ENCODE measurements at places on chromosomes 13 and 19.

GRCh38 chr19:1655131-1655981 is 2.9 kb upstream of the TCF3 start:
- peaks cover 7% of the 10 kb centered on the region for H3K4me1 ChIP-seq
- no peak for DNase-seq
- no peaks in the 10 kb centered on the region for H3K36me3 ChIP-seq
- H3K27ac ChIP-seq: no peak overlapping the region
- H3K4me3 ChIP-seq: no peak overlapping the region
- H3K27me3 ChIP-seq: peaks cover 8% of the 10 kb centered on the region

GRCh38 chr13:66345518-66345810 is 884.7 kb downstream of the PCDH9 start:
- H3K27me3 ChIP-seq: no peaks in the 10 kb centered on the region
- H3K27ac ChIP-seq: no peak overlapping the region
- H3K4me1 ChIP-seq: no peaks in the 10 kb centered on the region
- no peaks in the 10 kb centered on the region for H3K36me3 ChIP-seq

DNA sequence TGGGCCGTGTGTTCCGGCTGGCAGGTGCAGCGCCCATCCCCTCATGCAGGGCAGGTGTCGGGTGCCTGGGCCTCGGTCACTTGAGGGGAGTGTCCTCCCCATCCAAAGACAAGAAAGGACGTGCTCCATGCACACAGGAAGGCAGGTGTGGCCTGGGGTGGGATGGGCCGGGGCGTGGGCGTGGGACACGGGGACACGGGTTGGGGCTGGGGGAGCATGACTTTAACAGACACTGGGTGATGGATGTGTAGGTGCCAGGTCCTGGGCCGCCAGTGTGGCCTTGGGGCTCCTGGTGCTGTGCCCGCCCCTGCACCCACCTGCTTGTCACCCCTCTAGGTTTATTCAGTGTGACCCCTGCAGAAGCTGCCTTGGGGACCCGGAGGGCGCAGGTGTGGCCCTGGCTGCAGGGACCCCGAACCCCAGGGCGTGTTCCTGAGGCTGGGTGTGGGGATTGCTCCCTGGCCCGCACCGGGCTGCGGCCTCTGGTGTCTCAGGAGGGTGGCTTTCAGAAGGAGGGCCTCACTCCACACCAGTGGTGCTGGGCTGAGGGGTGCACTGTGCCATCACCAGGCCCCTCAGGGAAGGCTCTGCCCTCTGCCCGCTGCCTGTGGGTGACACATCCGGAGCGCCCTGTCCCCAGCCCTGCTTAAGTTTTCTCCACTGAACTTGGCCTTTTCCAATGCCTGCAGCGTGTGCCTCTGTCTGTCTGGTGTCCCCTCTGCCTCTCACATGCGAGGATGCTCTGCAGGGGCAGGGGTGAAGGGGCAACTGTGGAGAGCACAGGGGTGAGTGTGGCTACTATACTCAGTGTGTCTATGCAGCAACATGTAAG is 5.2 kb downstream of the TMEM255B start:
- peaks cover 5% of the 10 kb centered on the region for H3K36me3 ChIP-seq
- H3K4me3 ChIP-seq: no peak overlapping the region
- H3K4me1 ChIP-seq: peaks cover 7% of the 10 kb centered on the region
- peaks cover 37% of the 10 kb centered on the region for H3K27me3 ChIP-seq

- H3K27me3 ChIP-seq: peaks cover 4% of the 10 kb centered on the region
- no peak overlapping the region for H3K27ac ChIP-seq
- H3K36me3 ChIP-seq: no peaks in the 10 kb centered on the region
- no peaks in the 10 kb centered on the region for H3K4me1 ChIP-seq
- no peak overlapping the region for H3K4me3 ChIP-seq
- DNase-seq: peak; percentile 8
These were observed 277.9 kb downstream of the ZNF536 start for GRCh38 chr19:30649934-30650614.

DNA sequence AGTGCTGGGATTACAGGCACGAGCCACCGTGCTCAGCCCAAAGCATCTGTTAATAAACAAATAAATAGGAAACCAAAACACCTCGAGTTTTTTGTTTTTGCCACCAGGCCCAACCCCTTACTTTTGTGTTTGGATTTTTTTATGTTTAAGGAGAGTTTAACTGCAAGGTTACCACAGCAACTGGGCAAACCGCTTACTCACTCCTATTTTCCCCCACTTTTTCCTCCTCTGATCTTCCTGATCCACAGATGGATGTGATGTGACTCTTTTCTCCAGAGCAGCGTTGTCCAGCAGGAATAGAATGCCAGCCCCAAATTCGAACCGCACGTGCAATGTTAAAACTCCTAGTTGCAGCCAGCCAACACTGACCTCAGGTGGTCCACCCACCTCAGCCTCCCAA is 2.1 kb upstream of the PNMA8B start:
- no peak overlapping the region for H3K4me3 ChIP-seq
- peaks cover 5% of the 10 kb centered on the region for H3K4me1 ChIP-seq
- peaks cover 50% of the 10 kb centered on the region for H3K27me3 ChIP-seq
- peaks cover 4% of the 10 kb centered on the region for H3K36me3 ChIP-seq
- no peak for DNase-seq

DNA sequence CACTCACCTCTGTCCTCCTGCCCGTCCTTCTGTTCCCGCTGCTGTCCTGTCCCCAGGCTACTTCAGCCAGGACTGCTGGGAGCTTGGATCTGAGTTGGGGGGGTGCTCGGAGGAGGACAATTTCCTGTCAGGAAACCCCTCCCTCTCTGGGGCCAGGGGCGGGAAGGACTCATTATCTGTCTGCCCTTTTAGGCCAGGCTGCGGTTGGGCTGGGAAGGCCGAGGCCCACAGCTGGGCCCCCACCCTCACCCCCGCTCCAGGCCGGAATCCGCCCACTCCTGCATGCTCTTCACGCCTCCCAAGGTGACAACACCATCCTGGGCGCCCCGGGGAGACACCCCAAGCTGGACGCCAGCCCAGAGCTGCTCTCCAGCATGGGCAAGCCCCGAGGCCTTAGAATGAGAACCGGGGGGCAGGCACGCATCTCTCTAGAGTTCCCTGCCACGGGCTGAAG is at the start of gene EXOC3L2:
Gene EXOC3L2, minus strand, starts transcription at position 74 of the 454 bp plus-strand sequence. CDS start 6,362 bp downstream, outside the sequence.
- no peaks in the 10 kb centered on the region for H3K4me1 ChIP-seq
- H3K36me3 ChIP-seq: no peaks in the 10 kb centered on the region
- peaks cover 2% of the 10 kb centered on the region for H3K27me3 ChIP-seq
- H3K4me3 ChIP-seq: no peak within 1 kb of the TSS

DNA sequence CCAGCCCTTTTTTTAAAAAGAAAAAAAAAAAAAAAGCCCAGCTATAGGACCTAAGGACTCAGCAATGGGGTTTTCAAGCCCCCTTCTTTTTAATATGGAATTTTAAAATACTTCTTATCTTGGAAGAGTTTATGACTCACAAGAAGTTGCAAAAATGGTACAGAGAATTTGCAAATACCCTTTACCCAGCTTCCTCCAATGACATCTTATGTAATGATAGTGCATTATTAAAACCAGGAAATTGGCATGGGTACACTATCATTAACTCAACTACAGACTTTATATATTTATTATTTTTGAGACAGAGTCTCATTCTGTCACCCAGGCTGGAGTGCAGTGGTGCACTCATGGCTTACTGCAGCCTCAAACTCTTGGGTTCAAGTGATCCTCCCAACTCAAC is 16.1 kb downstream of the TMEM38A start:
- H3K4me1 ChIP-seq: no peaks in the 10 kb centered on the region
- H3K4me3 ChIP-seq: no peak overlapping the region
- no peaks in the 10 kb centered on the region for H3K27me3 ChIP-seq
- no peak overlapping the region for H3K27ac ChIP-seq
- no peak for DNase-seq

DNA sequence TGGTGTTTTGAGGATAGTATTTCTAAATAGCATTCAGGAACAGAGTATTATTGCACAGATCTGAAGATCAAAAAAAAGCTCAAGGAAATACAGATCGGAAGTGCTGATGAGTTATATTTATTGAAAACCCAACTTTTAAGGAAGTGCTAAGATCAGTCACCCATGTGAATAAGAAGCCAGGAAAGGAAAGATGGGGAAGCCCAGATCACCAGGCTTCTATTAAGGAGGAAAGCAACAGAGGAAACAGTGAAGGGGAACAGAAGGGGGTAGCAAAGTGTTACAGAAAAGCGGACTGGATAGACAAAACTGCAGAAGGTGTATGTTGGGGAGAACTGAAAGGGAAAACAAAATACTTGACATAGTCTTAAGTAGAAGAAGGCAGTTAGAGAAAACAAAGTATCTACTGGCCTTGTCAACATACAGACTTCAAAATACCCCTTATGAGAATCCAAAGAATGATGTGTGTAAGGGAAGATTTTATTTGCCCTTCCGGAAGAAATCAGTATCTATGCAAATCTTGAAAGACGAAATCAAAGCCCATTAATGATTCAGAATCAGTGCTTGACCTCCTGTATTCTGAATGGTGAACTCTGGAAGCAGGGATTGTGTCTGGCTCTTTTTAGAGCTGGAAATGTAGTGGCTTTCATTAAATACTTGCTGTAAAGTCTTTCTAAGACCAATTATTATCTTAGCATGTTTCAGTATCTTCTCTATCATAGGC is 12.1 kb downstream of the UFM1 start:
- no peaks in the 10 kb centered on the region for H3K4me1 ChIP-seq
- H3K4me3 ChIP-seq: no peak overlapping the region
- no peak for DNase-seq

DNA sequence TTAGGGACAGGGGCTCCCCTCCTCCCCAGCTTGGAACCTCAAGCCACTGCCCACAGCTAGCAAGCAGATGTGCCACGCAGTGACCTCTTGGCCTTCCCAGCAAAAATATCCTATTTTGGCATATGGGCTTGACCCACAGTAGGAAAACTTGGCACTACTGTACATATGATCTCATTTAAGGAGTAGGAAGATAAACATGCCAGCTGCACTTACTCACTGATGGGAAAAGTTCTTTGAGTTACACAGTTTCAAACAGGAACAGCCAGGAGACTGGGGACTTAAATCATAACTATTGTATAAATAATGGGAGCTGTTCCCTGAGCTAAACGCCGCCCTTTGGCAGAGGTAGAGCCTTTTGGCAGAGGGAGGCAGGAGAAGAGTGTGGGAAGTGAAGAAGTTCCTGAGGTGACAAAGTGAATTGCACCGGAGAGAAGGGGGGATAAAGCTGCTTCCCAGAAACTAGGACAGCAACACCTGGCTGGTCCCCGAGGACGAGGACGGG is 6.1 kb downstream of the SACS start:
- no peaks in the 10 kb centered on the region for H3K4me1 ChIP-seq
- H3K27ac ChIP-seq: no peak overlapping the region
- no peak for DNase-seq
- H3K4me3 ChIP-seq: no peak overlapping the region

DNA sequence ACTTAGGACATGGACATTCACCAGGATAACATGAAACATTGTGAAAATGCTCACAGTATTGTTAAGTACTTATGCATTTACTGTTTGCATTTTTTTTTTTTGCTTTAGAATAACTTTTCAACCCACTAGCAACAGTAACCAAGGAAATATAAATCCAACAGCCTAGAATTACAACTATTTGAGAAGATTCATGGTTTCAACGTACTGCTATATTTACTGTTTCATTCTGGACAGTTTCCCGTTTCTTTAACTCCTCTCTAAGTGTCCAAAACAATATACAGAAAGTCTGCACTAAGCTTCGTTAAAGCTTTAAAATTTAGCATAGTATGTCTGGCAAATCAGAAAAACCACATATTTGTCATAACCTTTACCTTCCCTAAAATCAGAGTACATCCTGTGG is 2.7 kb downstream of the SMAD9 start:
- peaks cover 2% of the 10 kb centered on the region for H3K36me3 ChIP-seq
- no peak overlapping the region for H3K27ac ChIP-seq
- DNase-seq: no peak
- peaks cover 61% of the 10 kb centered on the region for H3K27me3 ChIP-seq
- H3K4me1 ChIP-seq: no peaks in the 10 kb centered on the region

DNA sequence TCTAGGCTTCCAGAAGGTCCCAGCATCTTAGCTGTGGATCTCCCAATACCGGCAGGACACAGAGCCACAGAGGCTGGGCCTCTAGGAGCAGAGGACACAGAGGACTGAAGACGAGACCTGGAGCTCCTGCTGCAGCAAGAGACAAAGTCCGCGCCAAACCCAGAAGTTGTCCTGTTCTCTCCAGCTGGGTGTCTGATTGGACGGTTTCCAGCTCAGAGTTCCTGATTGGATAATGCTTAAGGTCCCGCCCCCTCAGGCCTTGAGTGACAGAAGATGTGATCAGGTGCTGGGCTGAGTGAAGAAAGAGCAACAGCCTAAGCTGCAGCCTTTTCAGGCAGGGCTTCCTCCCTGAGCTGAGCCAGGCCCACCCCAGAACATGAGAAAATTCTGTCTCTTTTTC is 59.9 kb upstream of the ZNF85 start:
- DNase-seq: no peak
- peaks cover 2% of the 10 kb centered on the region for H3K36me3 ChIP-seq
- no peaks in the 10 kb centered on the region for H3K4me1 ChIP-seq
- no peak overlapping the region for H3K4me3 ChIP-seq

GRCh38 chr13:54356209-54356608 is 1327.6 kb downstream of the OLFM4 start:
- no peaks in the 10 kb centered on the region for H3K4me1 ChIP-seq
- H3K36me3 ChIP-seq: no peaks in the 10 kb centered on the region
- H3K27me3 ChIP-seq: no peaks in the 10 kb centered on the region
- no peak for DNase-seq

DNA sequence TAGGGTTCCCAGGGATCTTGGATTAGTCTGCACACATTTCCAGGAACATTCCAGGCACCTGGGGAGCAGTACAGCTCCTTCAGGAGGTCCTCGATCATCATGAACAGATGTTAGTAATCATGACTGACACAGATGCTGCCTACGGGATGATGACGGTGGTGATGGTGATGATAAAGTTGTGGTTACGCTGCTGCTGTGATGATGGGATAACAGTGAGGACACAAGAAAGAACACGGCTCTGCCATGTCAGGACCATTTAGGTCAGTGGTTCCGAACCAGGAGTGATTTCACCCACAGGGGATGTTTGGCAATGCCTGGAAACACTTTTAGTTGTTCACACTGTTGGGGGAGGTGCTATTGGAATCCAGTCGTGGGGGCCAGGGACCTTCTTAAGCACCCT is 1193.0 kb downstream of the UQCRFS1 start:
- H3K36me3 ChIP-seq: no peaks in the 10 kb centered on the region
- no peaks in the 10 kb centered on the region for H3K4me1 ChIP-seq
- no peak for DNase-seq
- no peak overlapping the region for H3K27ac ChIP-seq

DNA sequence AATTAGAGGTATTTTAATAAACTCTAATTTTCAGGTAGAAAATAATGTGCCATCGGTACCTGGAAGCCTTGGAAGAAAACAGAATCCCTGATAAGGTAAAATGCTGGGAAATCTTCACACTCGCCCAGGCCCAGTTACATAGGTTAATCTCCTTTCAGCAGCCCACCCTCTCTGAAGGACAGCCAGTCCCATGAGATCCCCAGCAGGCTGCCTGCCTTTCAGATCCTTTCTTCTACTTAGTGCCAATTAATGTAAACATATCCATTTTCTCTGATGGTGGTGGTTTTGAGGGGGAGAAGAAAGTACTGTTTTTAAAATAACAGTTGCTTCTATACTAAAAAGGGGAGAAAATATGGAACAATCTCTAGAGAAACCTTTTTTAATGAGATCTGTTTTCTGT is 12.2 kb downstream of the SMAD9 start:
- H3K27ac ChIP-seq: no peak overlapping the region
- H3K4me1 ChIP-seq: no peaks in the 10 kb centered on the region
- peaks cover 15% of the 10 kb centered on the region for H3K27me3 ChIP-seq
- no peaks in the 10 kb centered on the region for H3K36me3 ChIP-seq
- no peak for DNase-seq

Data from activated T-helper 1 cell treated with anti-CD3 and anti-CD28 coated beads, Interleukin-12 subunit alpha, Interleukin-12 subunit beta, Interleukin-2, Interleukin-4 antibody, amounts not matched to agents 30 ng/mL and 10 ng/mL and 1 ng/mL, durations not matched to agents 14 hours and 24 hours and 36 hours (primary cell).